H7 (cell line): ENCODE measurements at places on chromosomes 2 and 18.

DNA sequence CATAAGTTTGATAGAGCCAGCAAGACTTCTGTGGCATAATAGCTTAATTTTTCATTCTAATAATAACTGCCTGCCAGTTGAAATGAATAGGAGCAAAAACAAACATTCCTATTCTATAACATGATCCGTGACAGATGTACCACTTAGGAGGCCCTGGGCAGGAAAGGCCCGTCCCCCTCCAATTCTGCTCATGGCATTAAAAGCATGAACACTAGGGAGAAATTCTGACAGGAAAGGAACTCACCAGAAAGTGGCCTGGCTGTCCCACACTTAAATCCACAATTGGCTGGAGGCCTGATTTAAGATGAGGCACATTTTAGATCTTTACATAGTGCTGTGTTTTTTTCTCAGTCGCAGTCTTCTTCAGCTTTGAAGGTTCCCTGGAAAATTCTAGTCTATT lies 261.9 kb upstream of the ETAA1 start:
- DNase-seq: no peak

DNA sequence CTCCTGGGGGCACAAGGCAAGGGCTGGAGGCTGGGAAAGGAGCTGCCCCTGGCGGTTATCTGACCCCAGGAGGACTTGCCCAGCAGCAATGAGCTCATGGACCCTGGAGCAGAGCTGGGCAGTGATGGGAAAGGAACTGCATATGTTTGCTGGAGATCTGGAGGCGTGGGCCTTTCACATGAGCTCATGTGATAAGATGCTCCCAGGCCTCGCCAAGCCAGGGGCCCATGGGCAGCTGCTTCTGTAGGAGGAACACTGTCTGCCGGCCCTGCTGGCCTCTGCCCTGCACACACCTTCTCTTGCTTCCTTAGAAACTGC lies 9.0 kb upstream of the NPPC start:
- DNase-seq: peak; percentile 24

DNA sequence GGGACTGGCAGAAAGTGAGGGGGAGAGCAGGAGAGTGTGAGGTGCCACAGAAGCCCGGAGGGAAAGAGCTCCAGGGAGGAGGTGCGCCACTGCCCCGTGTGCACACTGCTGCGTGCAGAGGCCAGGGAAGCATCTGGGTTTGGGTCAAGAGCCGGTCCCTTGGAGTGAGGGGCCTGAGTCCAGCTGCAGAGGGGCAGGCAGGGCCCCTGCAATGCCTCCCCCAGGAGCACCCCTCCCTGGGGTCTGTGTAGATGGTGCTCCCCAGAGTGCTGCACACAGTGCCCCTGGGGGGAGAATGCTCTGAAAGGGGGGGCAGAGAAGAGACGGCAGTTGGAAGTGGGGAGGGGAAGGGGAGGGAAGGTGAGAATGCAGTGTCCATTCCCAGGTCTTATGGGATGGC lies 3.7 kb upstream of the LIMS2 start:
- peak; percentile 43 for DNase-seq

DNA sequence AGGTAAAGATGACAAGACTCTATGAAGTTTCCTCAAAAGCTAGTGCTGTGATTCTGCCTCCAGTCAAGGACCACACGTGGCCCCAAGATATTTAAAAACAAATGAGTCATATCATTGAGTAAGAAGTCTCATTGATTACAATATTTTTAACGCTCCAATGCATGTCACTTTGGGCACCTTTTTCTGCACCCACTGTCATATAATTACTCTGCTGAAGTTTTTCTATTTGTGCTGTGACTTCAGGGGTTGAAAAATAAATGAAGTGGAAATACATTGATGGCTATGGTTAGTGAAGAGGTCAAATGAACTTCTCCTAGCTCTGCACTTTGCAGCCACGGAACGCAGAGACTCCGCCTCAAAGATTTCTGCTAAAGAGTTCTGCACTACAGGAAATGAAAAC lies 344.3 kb upstream of the KYNU start:
- DNase-seq: no peak

- no peak for DNase-seq
Measured at GRCh38 chr18:69708844-69709243, 238.8 kb downstream of the CD226 start.

DNA sequence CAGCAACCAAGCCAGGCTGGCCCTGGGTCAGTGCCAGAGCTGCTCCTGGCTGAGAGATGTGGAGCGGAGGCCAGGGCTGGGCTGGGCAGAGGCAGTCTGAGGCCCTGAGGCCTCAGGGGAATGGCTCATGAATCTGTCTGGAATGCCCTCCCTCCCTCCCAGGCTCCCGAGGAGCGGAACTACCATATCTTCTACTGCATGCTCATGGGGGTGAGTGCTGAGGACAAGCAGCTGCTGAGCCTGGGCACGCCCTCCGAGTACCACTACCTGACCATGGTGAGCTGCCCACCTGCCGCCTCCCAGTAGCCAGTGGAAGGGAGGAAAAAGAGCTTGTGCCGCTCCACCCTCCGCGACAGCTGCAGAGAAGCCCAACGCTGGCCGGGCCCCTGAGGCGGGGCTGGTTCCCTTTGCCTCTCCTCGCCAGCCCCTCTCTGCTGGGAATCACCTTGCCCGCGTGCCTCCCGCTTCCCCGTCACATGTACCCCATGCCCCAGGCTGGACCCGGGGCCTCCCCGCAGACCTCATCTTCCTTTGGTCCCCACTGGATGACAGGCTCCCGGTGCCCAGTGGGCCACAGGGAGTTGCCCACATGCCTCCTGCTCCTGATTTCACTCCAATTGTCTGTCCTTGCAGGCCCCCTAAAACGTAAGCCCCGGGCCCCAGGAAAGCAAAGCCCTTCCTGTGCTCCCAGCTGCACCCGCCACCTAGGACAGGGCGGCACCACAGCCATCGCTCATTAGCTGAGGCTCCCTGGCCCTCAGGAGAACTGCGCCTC lies 41.1 kb downstream of the MYO7B start:
- peak; percentile 65 for DNase-seq

DNA sequence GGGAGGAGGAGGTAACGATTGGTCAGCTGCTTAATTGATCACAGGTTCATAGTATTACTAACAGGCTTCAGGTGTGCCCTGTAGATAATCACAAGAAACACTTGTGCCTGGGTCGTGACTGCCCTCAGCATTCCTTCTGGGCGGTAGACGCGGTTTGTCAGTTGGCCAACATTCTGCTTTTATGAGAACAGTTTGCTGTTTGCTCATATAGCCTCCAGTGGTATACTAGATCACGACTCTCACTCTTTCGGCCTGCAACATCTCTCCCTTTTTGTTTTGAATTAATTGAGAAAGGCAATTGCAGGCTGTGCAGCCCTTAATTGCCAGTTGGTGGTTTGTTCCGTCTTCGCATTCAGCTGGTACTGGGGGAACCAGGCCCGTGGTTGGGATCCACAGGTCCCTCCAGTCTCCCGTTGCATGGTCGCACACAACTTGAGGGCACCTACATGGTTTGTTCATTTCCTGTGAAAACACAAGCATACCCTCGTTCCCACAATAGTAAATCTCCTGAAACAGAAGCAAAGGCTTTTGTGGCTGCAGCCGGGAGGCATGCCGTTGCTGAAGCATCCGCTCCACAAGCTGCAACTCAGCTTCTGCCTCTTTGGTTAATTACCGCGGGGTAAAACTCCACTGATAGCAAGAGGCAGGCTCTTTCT lies 30.3 kb upstream of the GPR17 start:
- DNase-seq: peak; percentile 24

GRCh38 chr2:169082995-169083394 lies 13.6 kb downstream of the DHRS9 start:
- DNase-seq: no peak

DNA sequence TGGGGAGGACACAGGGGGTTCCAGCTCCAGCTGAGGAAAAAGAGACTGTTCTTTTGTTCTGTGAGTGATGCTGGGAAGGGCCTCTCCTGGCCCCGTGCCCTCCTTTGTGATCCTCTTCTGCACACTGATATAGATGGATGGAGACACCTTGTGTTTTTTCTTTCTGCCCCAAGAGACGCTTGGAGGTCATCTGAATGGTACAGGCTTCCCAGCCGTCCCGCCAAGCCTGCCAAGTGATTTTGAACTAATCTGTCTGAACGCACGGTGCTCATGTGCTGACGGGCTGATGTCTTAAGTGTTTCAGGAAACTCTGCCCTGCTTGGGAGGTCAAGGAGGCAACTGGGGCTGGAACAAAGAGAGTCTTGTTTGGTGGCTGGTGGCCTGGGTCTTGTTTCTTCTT lies 57.5 kb downstream of the KIF5C start:
- DNase-seq: no peak

- DNase-seq: no peak
Measured at GRCh38 chr2:236321415-236321814, 57.2 kb upstream of the ASB18 start.

GRCh38 chr2:122239440-122239839 lies 484.0 kb downstream of the TSN start:
- peak; percentile 39 for DNase-seq

- DNase-seq: no peak
Measured at GRCh38 chr2:196589419-196589818, 50.1 kb upstream of the CCDC150 start.

DNA sequence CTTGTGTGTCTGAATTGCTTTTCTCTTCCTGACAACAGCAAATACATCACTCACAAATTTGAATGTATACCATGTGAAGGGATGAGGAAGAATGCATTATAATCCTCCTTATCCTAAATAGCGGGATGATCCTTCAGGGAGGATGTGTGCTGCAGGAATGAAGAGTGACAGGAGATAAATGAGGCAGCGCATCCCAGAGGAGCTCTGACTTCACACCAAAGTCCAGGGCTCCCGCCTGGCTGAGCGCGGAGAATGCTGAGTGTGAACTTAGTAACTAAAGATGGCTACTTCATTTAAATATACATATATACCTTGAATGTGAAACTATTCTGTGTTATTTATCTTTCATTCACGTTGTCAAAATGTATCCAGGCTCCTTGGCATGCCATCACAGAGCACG lies 145.2 kb upstream of the TPO start:
- no peak for DNase-seq

DNA sequence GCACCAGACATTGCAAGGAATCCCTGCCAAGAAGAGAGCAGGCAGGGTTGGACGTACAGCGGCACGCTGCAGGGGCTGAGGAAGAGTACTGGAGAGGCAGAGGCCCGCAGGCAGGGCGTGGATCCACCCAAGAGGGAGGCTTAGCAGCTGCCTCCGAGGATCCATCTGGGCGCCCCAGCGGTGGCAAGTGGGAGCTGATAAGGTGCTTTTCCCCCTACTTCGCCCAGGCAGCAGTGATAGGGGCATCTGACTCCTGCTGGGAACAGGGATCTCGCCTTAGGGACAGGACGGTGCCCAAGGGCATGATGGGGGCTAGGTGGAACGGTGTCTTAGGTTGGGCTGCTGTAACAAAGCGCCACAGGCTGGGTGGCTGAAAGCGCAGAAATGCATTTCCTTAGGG lies 67.4 kb upstream of the HS6ST1 start:
- DNase-seq: peak; percentile 28
